ENCODE measurements at places on chromosomes 6 and 20.

DNA sequence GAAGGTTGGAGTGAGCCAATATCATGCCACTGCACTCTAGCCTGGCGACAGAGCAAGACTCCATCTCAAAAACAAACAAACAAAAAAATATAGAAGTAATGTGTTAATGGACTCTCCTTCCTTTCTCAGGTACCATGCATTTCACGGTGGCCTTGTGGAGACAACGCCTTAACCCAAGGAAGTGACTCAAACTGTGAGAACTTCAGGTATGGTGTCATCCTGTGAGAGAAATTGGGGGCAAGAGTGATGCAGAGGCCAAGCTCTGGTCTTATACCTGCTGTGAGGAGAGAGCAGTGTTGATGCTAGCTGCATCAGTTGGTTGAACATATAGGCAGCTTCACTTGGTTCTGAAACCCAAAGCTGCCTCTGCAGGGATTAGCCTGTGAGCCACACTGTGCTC lies 6.2 kb downstream of the ITCH start:
- DNase-seq, result no peak

DNA sequence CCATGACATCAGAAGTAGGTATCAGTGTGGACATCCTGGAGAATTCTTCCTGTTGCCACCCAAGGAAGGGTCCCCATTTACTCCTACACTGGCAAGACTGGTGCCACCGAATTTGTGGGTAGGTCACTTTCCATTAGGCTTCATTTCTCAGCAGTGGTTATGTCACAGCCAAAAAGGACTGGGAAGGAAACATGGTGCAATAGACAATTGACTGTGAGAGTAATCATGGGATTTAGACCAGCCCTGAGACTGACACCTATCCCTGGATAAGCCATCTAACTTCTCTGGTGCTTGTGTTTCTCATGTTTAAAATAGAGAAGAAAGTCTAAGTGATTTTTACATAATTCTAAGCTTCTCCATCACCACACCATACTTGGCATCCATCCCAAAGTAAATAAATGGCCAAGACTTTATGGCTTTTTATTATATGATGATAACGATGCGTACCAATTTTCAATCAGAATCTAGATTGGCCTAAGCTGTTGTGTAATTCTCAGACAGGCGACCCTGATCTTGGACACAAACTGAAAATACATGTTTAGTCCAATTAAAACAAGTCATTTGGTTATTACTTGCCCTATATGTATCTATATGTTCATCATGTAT lies 10.2 kb downstream of the SMPDL3A start:
- no peak for DNase-seq

DNA sequence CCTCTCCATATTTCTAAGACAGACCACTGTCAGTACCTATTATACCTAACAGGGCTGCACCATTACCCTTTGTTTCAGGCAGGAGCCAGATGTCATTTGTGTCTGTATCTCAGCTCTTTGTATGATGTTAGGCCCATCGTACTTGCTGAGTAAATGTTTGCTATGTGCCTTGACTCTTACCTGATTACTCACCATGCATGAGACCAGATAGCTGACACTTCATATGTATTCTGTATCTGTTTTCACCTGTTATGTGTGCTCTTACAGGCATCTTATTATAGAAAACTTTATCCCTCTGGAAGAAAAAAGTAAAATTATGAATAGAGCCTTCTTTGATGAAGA lies 31.7 kb upstream of the ASXL1 start:
- DNase-seq, result no peak

GRCh38 chr6:145313041-145313855 lies 422.1 kb downstream of the EPM2A start:
- DNase-seq, result no peak

GRCh38 chr20:9485614-9486340 lies 28.6 kb upstream of the LAMP5 start:
- DNase-seq, result no peak

DNA sequence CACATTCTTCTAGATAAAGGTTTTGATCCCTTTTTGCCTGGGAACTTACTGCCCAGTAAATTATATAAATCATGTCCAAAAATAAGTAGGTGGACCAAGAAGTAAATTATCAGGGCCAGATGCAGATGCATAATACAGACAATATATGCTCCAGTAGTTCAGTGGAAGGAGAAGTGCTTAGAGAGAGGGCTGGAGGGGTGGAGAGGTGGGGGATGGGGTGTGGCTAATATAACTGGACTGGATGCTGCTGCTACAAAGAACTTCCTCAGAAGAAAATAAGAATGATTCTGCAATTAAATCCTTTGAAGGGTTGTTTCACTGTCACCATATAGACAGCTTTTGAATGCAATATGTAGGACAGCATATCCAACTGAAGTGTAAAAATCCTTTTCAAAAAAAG lies 14.8 kb upstream of the TFAP2D start:
- DNase-seq, result no peak

- DNase-seq, result no peak
These were observed 394.5 kb downstream of the PTPRT start for GRCh38 chr20:42795111-42795695.

- DNase-seq, result no peak
These were observed 10.8 kb upstream of the WTAP start for GRCh38 chr6:159716247-159717096.

- no peak for DNase-seq
These were observed 88.4 kb downstream of the HFE start for GRCh38 chr6:26175428-26176181.

GRCh38 chr6:160188773-160189172 lies 67.2 kb downstream of the SLC22A1 start:
- no peak for DNase-seq

DNA sequence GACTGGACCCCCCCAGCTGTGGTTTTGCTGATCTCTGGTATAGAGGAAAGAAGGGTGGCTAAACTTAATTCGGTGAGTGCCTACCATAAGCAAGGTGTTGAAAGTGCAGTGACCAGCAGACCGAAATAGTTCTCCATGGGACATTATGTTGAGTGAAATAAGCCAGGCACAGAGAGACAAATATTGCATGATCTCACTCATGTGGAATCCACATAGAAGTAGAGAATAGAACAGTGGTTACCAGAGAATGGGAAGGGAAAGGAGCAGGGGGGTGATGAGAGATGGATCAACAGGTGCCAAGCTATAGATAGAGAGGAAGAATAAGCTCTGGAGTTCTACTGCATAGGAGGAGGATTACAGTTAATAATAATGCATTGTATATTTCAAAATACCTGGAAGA lies 9.7 kb upstream of the GCNT2 start:
- no peak for DNase-seq

GRCh38 chr6:164554700-164555476 lies 754.5 kb downstream of the C6orf118 start:
- DNase-seq, result no peak

GRCh38 chr20:23161968-23162696 lies 76.0 kb upstream of the CD93 start:
- DNase-seq, result no peak

GRCh38 chr6:20605061-20605460 lies 70.8 kb downstream of the CDKAL1 start:
- DNase-seq, result no peak

GRCh38 chr6:75557068-75557467 lies 44.6 kb upstream of the SENP6 start:
- no peak for DNase-seq

DNA sequence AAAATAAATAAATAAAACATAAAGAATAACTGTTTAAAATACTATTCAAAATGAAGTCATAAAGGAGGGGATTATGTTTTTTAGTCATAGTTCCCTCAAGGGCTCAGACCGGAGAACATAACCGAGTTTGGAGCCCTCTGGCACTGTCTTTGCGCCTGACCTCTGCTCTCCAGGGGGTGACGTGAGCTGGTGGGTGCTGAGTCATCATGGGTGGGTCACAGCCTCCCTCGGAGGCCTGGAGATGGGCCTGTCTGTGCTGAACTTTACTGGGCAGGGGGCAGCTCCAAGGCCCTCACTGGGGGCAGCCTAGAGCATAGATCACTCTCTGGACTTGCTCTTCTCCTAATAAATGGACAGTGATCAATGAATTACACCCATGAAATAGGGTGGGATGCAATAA lies 3.1 kb upstream of the MAVS start:
- no peak for DNase-seq

DNA sequence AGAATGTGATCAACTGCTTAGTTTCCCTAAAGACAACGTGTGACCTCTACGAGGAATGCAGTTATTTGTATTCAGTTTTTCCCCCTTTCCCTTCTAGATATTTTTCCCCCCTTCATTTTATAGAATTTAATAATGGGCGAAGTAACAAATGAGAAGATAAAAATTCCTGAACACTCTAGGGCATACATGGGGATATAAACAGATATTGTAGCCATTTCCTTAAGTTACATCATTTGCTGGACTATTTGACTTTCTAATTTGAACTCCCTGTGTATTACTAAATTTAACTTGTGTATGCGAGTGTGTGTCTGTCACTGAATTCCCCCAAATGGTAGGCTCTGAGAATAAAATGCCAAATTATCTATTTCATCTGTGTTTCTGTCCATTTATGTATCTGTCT lies 99.0 kb upstream of the ZFP64 start:
- DNase-seq, result no peak

DNA sequence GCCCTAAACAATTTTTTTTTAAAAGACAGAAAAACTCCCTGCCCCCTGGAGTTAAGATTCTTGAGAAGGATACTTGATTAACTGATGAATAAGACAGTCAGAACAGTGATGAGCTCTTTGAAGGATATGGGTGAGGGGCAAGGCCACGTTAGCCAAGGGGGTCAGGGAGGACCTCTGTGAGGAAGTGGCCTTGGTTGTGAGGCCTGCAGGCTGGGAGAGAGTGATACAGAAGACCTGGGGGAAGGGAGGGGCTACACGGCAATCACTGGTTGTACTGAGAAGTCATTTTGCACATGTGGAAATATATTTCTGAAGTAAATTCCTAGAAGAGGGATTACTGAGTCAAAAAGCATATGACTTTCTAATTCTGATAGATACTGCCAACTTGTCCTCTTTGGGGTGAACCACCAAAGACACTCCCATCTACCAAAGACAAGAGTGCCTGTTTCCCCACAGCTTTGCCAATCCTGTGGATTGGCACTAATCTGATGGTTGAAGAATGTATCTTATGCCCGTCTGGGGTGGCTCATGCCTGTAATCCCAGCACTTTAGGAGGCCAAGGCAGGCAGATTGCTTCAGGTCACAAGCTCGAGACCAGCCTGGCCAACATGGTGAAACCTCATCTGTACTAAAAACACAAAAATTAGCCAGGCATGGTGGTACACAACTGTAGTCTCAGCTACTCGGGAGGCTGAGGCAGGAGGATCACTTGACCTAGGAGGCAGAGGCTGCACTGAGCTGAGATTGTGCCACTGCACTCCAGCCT lies 22.3 kb upstream of the BCAS4 start:
- no peak for DNase-seq

GRCh38 chr20:58026361-58026760 lies 202.1 kb downstream of the ANKRD60 start:
- DNase-seq, result no peak

- no peak for DNase-seq
These were observed 5.1 kb downstream of the VPS16 start for GRCh38 chr20:2845607-2846006.

- no peak for DNase-seq
These were observed 107.3 kb downstream of the FOXO3 start for GRCh38 chr6:108667993-108668392.

DNA sequence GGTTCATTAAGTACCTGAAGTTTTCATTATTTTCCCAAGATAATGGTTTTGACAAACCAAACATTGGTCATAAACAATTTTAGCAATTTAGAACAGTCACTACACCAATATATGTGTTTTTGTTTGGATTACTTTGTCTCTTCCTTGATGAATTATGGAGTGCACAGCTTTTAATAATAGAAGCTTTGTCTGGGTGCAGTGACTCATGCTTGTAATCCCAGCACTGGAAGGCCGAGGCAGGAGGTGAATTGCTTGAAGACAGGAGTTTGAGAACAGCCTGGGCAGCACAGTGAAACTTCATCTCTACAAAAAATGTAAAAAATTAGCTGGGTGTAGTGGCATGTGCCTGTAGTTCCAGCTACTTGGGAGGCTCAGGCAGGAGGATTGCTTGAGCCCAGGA lies 89.4 kb upstream of the ANKEF1 start:
- DNase-seq, result no peak

GRCh38 chr6:56073315-56073714 lies 174.1 kb downstream of the COL21A1 start:
- DNase-seq, result no peak

DNA sequence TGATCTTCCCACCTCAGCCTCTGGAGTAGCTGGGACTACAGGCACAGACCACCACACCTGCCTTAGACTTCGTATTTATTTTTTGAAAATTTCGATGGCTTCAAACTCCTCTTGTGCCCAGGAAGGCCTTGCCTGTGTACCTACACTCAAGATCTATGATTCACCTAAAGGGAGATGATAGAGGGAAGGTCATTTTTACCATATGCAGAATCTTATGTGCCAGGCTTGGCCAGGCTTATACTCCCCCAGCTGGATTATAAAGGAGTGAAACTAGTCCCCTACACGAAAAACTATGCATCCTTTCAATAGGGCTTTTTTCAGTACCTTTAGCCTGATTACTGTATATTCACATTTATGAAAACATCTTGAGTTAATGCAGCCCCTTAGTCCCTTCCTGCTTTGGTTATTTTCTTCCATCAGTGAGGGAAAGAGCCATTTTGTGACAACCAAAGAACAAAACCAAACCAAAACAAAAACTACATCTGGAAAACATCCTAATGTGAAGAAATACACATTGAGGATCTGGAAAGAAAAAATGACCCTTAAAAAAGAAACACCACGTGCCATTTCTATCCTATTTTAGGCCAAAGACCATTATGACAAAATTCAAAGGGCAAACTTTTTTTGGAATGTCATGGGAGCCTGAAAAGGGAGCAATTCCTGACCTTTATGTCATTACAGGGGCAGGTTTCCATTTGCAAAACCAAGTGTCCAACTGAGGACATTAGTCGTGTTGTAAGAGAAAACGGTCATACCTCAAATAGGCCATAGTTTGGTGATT lies 34.7 kb downstream of the RIPOR2 start:
- DNase-seq, result no peak
